Amygdala (tissue), 56 donors: ENCODE measurements at places on chromosomes 1 and 21.

DNA sequence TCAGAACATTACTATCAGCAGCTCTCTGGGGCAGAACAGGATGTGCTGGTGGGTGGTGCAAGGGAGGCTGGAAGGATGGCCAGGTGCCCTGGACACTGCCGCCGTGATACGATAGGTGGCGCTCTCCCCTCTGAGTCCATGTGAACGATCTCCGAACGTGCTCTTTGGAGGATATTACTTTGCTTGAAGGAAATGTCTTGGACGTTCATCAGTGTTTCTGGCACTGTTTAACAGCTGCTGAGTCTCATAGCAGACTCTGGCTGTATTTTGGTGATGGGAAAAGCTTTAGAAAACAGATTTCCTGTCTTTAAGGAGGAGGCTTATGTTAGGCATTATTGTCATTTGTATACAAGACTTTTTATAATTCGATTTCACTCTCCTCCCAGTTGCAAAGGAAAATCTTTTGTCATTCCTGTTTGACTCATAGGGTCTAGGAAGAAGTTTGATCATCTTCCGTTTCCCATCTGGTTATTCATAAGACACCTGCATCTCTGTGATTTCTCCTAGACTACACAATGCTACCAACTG is 386.2 kb upstream of the ADGRL2 start:
- no peak for DNase-seq

DNA sequence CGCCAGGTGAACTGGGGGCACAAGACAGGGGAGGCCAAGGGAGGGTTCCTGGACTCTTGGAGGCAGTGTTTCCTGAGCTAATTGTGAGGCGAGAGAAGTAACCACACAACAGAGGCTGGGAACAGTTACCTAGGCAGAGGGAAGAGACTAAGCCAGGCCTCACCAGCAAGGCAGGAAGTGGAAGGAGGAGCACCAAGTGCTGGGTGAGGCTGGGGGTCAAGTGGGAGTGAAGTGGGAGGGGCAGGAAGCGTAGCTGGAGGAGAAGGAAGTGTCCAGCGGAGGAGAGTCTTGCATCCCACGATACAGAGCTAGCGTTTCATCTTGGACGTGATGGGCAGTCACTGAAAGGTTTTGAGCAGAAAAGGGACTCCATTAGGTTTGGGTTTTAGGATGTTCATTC is 48.3 kb upstream of the CAPZB start:
- no peak for DNase-seq

DNA sequence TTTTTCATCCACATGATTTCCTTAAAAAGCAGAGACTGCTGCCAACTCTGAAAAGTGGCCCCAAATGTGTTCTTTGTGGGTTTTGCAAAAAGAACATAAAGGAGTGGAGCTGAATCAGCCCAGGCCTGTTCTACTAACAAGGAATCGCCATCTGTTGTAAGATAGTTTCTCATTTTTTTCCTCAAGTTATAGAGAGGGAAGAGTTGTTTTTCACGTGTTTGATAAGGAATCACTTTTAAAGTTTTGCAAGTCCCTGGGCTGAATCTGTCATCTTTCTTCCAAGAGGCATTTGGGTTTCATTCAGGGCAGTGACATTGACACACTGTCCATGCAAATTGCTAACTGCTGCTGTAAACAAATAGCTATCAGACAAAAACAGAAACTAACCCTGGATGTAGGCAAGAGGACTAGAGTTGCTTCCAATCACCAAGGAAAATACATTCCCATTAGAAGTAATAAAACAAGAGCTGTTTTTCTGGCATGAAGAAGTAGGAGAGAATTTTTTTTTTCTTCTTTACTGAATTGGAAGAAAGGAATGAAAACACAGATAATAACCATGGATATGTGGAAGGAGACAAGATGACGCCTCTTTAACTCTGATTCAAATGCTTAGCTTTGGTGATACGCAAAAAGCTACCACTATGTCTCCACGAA is 58.8 kb upstream of the TBX15 start:
- DNase-seq = no peak

DNA sequence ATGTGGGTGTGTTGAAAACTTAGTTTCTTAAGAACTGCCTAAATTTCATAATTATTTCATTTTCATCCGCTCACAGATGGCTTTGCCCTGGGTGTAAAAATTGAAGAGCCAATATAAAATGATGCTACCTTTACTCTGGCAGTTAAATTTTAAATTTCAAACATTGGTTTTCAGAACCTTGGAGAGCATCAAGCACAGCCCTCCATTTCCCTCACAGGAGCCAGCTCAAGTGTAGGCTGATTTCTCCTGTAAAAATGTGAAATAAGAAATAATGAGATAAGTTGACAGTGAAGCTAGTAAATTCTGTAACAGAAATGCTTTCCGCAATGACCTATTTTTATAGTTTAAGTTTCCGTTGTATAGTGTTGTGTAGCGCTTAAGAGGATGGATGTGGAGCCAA is 53.9 kb upstream of the AKT3 start:
- no peak for DNase-seq

- DNase-seq = no peak
Observed at GRCh38 chr1:164644774-164645644, 86.0 kb downstream of the PBX1 start.

- no peak for DNase-seq
Observed at GRCh38 chr1:202010180-202011015, at the start of gene ELF3. Gene ELF3 (plus strand): TSS chr1:202010587. CDS start chr1:202011137, 550 bp downstream.

GRCh38 chr1:204438628-204439027 is 27.0 kb upstream of the PPP1R15B start:
- no peak for DNase-seq

GRCh38 chr1:24714859-24715520 is 30.3 kb upstream of the CLIC4 start:
- peak; percentile 81 for DNase-seq

DNA sequence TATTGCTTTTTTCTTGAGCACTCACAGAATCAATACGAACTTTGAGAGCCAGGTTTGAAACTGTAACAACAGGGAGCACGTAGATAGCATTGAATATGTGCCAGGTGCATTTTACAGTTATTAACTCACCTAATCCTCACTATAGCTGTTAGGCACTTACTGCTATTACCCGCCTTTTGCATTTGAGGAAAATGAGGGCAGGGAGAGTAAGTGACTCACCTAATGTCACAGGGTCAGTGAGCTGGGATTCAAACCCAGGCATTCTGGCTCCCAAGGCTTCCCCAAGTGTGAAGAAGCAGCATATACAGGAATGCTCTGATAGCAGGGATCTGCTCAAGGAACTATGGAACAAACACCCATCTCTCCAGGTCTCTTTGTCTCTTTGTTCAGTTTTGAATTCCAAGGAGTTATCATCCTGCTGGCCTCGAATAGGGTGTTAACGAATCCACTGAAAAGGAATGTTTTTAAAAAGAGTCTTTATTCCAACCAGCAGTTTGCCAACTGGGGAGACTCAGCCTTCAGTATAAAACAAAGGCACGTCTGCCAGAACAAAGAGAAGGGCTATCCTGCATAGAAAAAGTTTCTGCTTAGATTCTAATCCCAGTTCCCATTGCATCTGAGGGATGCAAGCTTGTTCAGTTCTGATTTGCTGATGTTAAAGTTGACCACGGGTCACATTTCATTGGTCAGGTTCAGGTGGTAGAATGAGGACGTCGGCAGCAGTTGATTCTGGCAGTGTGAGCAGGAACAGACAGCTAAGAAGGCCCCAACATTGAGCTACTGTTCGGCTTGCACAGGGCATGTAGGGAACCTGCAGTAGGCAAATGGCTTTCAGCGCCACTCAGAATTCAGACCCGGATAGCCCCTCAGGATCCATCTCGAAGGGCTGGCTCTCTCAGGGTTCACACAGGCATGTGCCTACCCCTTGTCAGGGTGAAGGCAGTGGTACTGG is 22.1 kb downstream of the TRIM67 start:
- no peak for DNase-seq

GRCh38 chr1:24173638-24174575 is 13.2 kb downstream of the IFNLR1 start:
- DNase-seq = no peak

DNA sequence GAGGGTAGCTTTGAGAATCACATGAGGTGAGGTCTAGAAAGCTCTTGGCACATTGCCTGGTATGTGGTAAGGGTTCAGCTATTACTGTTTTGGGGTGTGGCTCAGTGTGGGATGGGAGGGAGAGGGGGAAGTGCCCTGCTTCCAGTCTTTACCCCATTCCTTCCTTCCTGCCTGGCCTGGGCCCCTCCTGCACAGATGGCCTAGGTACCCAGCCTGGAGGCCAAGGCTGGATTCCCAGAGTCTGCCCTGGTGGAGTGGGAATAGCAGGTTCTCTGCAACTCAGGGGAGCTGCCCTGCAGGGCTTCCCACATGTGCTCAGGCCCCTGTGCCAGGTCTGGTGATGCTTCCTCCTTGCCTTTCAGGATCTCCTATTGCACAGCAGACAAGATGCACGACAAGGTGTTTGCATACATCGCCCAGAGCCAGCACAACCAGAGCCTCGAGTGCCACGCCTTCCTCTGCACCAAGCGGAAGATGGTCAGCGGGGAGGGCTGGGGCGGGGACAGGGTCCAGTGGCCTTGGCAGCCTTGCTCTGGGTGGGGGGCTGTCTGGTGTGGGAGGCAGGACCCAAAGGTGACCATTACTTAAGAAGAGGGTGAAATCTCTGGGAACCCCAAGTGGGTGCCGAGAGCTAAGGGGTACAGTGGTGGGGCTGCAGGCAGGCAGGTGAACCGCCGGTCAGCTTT is 13.5 kb downstream of the LDLRAP1 start:
- no peak for DNase-seq

DNA sequence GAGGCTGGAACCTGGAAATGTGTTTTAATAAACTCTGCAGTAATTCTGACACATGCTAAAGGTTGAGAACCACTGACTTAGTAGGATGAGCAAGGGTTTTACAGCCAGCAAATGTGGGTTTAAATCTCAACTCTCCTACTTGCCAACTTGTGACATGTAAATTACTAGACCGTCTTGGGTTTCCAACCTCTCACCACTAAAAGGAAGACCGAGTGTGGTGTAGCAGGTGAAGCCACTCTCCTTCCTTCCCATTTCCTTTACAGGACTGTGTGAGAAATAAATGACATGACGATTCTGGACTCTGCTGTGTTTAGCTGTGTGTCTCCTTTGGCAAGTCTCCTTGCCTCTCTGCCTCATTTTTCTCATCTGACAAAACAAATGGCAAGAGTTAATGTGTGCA is 49.5 kb upstream of the DNAJC6 start:
- no peak for DNase-seq

DNA sequence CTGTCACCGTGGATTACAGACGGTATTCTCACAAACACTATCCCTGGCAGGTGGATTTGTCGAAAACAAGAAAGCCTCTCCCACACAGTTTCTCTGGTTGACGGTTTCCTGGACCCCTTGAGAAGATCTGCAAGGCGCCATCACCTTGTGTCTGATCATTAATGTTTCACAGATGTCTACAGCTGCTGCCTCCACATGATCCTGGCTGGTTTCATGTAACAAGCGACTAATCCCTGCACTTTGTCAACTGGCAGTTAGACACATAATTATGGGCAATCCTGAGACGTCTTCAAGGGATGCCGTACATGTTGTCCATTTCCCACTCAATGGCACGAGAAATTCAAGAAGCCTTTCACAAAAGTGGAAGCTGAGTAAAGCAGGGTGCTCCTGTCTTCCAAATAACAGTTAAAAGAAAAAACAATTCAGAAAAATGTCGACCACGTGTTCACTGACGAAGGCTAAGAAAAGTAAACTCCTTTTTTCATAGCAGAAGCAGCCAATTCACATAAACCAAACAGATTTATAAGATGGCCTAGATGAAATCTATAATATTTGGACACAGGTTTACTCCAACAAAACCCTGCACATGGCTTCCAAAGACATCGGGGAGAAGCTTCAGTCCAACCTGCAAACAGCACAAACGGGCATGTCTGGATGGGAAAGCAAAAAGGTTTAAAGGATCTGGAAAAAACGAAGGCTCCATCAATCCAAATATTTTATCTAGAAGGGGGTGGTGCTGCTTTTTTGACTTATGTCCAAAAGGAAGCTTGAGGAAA is 52.2 kb downstream of the CAPZB start:
- DNase-seq = no peak

GRCh38 chr1:189149547-189150375 is 1327.9 kb downstream of the BRINP3 start:
- DNase-seq = no peak

DNA sequence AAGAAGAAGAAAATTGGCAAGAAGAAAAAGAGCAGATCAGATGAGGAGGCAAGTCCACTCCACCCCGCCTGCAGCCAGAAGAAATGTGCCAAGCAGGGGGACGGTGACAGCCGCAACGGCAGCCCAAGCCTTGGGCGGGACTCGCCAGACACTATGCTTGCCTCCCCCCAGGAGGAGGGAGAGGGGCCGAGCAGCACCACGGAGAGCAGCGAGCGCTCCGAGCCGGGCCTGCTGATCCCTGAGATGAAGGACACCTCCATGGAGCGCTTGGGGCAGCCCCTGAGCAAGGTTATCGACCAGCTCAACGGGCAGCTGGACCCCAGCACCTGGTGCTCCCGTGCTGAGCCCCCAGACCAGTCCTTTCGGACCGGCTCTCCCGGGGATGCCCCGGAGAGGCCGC is 9.0 kb upstream of the SLC25A34 start:
- DNase-seq = no peak

GRCh38 chr1:86774305-86775295 is 70.2 kb downstream of the SH3GLB1 start:
- peak; percentile 15 for DNase-seq

DNA sequence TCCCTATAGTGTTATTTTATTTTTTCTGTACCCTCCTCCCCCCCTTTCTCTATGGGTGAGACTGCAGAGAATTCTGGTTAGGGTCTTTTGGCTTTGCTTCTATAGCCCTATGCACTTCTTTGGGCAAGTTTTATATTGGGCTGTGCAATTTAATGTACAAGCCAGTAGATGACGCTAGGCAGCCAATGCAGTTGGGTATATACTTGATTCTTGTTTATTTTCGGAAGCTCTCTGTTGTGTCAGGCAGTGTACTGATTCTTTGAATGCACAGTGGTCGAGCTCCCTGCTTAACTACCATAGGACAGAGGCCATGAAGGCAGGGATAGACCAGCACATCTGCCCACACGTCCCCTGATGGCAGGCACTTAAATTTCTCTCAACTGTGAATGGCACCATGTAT is 34.1 kb upstream of the GPR52 start:
- DNase-seq = no peak

DNA sequence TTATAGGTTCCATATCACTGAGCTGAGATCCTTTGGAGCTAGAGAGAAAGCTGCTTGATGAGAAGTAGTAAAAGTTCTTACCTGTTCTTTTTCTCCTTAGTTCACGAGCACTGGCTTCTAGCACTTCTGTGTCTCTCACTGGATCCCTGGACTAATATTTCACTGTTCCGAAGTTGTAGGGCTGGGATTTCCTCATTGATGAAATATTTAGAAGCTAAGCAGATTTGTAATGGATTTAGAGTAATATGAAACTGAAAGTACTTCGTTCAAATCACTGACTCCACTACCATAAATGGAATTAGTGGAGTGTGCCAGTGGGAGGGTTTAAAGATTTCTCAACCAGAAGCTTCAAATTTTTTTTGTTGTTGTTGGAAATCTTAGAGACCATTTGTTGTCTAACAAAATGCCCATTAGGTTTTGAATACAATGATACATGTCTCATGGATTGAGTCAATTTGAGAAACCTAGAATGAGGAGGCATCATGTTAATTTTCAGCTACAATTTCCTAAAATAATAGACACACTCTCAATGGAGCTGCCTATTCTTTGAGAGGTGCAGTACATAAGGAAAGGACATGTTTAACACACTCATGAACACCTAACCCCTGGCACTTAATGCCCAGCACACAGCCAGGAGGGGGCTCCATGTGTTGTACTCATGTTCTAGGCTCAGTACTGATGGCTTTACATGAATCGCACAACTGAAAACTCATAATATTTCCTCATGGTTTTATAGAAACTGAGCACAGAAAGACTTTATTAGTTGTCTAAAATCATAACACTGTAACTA is at the start of gene GBP1:
TSS of gene GBP1 (minus strand) at position 130 of the 790 bp plus-strand sequence. CDS start 1,974 bp downstream, outside the sequence.
- no peak for DNase-seq
